ENCODE measurements at places on chromosomes 3 and 15.

DNA sequence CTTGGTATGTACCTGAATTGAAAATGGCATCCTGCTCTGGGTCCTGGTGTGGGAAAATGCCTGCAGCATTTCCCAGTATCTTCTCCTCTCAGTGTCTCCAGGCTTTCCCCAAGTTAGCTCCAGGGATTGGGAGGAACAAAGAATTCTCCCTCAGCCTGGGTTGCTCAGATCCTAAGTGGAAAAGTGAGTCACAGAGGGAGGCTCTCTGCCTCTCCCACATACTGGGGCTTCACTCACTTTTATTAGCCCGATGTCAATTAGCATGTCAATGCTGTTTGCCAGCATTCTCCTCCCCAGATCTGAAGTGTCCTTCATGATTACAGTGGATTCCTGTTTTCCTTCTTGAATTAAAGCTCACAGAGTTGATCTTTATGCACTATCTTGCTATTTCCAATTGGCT is 655.0 kb downstream of the EPHA3 start:
- no peak for DNase-seq

DNA sequence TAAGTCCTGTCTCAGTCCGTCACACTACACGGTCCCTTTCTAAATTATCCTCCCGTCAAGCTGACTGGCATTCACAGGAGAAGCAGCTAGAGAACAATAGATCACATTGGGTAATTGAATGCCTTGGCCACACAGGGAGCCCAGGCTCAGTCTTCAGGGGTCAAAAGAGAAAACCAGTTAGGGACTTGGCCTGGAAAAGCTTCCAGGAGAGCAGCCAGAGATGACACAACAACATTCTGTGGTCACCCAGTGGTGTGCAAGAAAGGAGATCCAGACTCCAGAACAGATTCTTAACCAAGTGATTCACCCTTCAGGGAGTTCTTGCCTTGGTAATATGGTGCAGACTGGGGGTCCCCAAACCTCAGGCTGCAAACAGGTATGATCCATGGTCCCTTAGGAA is 15.9 kb downstream of the ARHGAP31 start:
- DNase-seq = no peak

DNA sequence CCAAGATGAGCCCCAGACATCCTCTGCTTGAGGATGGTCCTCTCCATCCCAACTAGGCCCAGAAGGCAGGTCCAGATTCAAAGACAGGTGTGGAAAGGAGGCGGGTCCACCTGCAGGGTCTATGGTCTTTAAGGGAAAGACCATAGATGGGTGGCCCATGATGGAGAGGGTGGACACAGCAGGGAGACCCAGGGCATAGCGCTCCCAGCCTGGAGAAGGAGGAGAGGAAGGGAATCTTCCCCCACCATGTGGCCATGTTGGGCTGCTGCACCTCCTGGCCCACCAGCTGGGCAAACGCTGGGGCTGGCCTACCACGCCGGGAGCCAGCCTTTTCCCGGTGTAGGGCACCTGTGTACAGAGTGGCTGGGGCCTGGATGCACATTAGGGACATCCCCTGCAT is 265.2 kb upstream of the TLE3 start:
- DNase-seq = peak; percentile 27

DNA sequence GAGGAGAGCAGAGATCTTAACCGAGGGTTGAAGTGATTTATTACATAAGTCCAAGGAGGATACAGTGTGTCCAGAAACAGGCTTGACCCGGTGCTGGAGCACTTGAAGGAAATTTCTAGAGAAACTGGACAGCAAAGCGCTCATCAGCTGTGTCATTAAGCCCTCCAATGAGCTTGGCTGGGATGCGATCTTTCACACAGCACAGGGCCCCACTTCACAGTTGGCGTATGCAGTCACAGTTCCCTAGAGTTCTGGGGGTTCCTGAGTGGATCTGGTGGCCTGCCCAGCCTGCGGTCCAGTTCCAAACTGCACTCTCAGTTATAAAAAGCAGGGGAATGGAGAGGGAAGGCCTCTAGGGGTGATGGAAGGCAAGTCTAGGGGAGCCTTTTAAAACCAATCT is 13.6 kb downstream of the ST8SIA2 start:
- no peak for DNase-seq

GRCh38 chr3:62068337-62068736 is 305.0 kb downstream of the FEZF2 start:
- no peak for DNase-seq

GRCh38 chr15:78506971-78507830 is at the start of gene HYKK:
Gene HYKK (plus strand): TSS chr15:78507577. CDS start chr15:78513089, 5,512 bp downstream.
- peak; percentile 88 for DNase-seq

DNA sequence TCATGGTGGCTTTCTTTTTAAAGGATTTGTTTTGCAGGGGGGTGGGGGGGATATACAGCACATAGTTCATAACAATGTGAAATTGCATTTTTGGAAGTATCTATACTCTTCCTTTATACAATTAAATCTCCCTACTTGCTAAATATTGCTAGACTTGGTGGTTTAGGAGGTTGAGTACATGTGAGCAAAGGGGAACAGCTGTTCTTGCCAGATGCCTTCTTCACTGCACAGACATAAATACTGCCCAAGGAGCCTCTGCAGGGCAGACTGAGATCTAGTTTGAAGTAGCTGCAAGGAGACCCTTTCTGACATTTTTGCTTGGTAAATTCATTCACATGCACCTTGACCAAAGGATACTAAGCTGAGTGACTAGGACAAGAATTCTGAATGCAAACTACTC is 228.6 kb upstream of the IL12A start:
- no peak for DNase-seq

DNA sequence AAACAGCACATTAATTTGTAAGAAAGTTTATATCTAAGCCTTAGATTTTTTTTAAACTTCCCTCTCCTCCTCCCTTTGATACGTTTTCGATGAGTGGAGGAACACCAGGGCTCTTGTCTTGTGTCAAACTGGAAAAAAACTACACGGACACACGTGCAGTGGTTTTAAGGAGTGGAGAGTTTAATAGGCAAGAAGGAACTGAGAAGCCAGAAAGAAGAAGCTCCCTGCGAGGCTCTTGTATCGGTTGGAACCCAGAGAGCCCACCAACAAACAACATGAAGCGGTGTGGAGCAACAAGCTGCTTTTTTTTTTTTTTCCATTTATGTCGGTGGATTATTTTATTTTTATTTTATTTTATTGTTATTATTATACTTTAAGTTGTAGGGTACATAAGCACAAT is 18.6 kb downstream of the NDUFB4 start:
- DNase-seq = no peak

DNA sequence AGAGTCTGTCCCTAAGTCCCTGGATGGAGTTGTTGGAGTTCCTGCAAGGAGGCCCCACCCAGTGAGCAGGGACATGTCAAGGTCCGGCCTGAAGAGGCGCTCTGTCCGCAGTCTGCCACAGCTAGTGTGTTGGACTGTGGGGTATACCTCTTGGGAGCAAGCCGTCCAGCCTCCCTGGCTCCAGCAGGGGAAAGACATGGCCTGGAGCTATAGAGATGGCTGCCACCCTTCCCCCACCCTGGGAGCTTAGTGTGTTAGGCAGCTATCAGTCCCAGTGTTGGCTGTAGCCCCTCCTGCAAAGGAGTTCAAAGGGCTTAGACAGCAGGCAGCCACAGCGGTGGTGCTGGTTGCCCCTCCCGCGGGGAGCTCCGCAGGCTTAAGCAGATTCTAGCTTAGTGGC is 20.3 kb downstream of the IMPG2 start:
- no peak for DNase-seq

GRCh38 chr3:23740517-23740965 is 65.2 kb upstream of the UBE2E1 start:
- DNase-seq = no peak

- no peak for DNase-seq
Measured at GRCh38 chr3:18086760-18087159, 338.4 kb downstream of the SATB1 start.

DNA sequence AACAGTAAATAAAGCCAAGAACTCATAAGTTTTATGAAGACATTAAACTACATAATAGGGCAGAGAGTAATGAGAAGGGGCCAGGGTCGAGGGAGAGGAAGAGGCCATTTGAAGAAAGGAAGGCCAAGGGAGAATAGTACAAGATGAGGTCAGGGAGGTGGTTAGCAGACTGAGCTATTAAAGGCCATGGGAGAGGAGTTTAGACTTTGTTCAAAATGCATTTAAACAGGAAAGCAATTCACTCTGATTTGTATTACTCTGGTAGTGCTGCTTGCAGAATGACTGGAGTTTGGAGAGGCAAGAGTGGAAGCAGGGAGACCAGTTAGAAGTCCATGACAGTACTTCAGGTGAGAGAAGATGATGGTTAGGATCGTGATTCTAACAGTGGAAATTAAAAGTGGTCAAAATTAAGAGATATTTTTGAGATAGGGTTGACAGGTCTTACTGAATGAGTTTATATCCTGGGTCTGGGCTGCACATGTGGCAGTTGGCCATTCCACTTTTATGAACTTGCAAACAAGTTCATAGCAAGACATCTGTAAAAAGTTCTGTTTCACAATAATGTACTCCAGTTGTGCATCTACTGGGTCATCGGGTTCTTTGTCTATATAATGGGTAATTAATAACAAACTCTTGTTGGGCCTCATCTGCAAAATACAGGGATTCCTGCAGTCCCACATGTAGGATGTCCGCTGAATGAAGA is 16.3 kb downstream of the PPP2R3A start:
- DNase-seq = no peak

DNA sequence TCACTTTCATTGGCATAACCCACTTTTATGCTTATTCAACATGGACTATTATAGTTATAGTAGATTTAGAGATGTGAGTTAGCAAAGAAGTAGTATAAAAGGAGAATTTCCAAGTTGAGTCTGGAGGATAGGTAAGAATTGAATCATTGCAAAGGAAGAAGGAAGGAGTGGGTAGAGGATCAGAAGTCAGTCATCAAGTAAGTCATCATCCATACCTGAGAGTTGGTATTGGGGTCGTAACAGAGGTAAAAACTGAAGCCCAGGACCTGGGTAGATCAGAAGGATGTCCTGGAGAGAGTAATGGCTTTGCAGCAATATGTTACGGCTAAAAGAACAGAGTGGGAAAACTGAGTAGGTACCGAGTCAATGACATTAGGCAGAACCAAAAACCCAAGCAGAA is 265.7 kb downstream of the SUCLG2 start:
- DNase-seq = no peak

DNA sequence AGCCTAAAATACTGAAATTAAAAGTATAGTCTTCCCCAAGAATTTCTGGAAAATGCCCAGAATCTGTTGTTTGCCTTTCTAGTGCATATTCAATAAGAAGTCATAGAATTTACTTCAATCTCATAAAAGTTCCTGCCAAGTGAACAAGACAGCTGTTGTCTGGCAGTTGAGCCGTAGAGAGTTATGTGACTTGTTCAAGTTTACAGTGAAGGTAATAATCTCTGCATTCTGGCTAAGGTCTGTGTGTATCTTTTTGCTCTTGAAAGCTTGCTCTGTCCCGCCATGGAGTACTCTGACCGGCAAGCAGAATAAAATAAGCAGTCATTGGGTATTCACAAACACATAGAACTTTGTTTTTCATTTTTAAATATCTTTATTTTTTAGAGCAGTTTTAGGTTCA is 77.8 kb downstream of the GHSR start:
- DNase-seq = no peak

GRCh38 chr3:181726351-181727330 is 14.9 kb downstream of the SOX2 start:
- DNase-seq = peak; percentile 35

- no peak for DNase-seq
Measured at GRCh38 chr15:36784098-36784670, 204.8 kb downstream of the CDIN1 start.

GRCh38 chr3:42191443-42191747 is 74.6 kb downstream of the CCK start:
- no peak for DNase-seq

DNA sequence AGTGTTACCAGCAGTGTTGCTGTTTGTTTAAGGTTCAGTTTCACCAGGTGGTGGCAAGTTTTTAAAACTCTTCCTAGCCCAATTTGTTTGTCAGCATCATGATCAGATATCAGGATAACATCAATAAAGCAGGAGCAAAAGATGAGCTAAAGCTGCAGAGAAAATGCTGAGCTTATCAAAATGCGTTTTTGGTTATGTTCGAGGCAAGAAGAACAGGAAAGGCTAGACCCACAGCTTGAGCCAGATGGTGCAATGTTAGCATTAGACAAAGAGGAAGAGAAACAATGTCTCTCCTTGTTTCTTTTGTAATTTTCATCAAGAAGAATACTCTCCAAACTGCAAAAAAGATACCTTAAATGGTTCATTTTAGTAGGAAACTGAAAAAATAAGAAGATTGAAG is 66.2 kb downstream of the THRB start:
- no peak for DNase-seq

DNA sequence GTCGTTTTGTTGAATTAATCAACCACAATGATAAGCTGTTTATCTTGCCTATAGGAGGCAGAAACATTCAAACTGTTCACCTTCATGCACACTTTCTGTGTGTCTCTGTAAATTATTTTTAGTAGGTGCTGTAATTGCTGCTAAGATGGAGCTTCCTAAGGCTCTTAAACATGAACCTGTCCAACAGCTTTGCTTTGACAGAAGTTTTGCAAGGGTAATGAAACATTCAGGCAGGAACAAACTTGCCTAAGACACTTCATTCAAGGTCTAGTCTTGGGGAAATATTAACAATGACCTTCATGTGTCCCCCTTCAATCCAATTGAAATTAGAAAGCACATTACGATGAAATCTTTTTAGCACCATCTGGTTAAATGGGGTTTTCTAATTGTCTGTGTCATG is 156.1 kb downstream of the DIPK2A start:
- no peak for DNase-seq

- DNase-seq = no peak
Measured at GRCh38 chr15:72169921-72170611, 27.5 kb downstream of the GRAMD2A start.

DNA sequence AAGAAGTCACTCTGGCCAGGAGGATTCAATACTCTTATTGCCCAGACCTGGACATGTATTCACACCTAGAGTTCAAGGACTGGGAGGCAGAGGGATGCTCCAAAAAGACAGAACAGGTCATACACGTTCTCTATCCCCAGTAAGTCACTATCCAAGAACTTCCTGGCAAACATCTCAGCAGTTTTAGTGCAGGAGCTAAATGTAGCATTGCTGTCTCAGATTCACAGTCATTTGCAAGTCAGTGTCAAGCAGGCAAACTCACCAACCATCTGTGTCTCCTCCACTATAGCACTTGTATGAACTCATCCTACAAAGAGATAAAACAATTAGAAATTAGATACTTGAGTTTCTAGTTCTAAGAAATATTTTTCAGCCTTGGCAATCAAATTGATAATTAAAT is 38.4 kb downstream of the ABHD17C start:
- DNase-seq = no peak

DNA sequence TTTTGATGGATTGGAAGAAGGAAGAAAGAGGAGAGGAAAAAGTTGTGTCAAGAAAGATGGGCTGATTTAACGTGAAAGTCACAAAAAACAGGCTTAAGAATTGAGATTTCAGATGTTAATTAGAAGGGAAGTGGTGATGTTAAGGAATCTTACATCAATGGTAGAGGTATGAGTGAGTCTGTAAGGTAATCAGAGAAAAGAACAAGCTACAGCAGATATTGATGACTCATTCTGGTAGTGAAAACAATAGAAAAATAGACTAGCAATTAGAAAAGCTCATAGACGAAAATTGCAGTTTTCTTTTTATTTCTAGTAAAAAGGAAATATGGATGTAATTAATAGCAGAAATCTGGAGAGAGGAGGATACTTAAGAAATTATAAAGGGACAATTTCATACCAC is 559.6 kb downstream of the MCTP2 start:
- no peak for DNase-seq

Measured in germinal center (tissue), 1 donor.